ENCODE measurements at places on chromosomes 2 and 18.
A peak's percentile ranks its signal among the peaks of the same experiment; 100 is the strongest.

DNA sequence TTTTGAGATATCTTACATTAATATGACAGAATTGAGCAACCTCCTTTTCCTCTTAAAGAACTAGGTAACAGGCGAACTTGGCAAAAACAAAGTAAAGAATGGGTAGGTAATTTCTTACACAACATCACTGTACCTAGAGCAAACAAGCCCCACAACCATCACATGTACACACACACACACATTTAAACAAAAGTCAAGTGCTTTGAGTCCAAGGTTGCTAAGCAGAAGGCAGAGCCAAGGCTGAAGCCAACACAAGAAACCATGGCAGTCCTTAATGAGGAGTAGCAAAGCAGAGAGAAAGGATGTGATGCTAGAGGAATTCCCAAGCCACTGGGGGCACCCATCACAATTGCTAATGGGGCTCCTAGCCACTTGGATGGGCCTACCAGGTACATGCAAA lies 164.1 kb downstream of the PAX3 start:
- no peak for DNase-seq

DNA sequence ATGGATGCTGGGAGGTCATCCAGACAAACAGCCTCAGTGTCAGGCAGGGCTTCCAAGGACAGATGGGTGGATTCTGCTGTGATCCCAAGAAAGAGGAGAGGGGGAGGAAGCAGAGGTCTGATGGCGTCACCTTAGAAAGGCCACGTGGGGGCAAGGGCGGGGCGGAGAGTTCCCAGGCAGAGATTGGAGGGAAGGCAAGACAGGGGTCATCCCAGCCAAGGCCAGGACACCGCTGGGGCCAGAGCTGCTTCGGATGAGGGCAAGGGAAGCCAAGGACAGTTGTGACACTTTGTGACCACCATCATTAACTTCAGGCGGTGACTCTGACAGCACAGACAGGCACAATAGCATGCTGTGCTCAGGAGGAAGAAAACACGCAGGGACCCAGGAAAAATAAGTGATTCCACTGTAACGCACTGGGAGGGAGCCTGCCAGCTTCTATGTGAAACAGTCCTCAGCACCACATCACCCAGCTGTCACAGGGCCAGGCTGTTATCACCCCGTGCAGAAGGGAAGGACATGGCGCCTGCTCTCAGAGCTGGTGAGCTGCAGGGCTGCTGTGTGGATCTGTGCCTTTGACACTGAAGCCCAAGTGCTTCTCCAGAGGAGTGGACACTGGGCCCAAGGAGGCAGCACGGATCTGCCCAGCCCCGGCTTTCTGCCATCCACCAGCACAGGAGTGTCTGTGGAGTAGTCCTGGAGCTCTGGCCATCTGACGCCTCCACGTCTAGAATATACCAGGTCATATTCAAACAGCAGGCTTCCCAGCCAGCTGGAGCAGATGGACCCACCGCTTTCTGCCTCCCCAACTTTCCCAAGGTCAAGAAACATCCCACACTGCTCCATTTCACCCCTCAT lies 204.1 kb downstream of the NDUFA10 start:
- DNase-seq = no peak

GRCh38 chr2:13466076-13466475 lies 749.3 kb downstream of the TRIB2 start:
- no peak for DNase-seq

GRCh38 chr2:56380861-56381260 lies 197.1 kb downstream of the CCDC85A start:
- no peak for DNase-seq

- no peak for DNase-seq
Observed at GRCh38 chr18:11514267-11514666, 95.1 kb upstream of the SLC35G4 start.

- DNase-seq = no peak
Observed at GRCh38 chr2:182435754-182436153, 8.9 kb upstream of the PDE1A start.

GRCh38 chr2:85398426-85399182 lies 11.6 kb downstream of the CAPG start:
- no peak for DNase-seq

DNA sequence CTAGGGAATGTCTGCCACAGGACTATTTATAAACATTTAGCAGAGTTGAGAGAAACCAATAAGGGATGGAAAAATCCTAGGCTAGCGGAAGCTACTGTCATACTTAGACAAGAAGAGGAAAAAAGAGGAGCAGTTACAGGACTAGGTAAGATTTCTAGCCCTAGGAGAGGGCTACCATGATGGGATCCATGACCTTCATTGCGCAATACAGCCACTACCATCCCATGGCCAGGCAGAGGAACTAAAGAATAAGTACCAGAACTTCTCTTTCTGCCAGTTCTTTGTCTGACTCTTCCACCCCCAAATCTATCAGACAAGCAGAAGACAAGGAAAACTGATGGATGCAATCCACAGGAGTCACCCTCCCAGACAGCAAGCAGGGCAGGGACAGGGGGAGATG lies 417.0 kb upstream of the CHST9 start:
- DNase-seq = no peak

GRCh38 chr2:136751406-136751805 lies 13.9 kb upstream of the THSD7B start:
- no peak for DNase-seq

- peak; percentile 67 for DNase-seq
Observed at GRCh38 chr2:68466361-68466777, 725 bp downstream of the FBXO48 start.

DNA sequence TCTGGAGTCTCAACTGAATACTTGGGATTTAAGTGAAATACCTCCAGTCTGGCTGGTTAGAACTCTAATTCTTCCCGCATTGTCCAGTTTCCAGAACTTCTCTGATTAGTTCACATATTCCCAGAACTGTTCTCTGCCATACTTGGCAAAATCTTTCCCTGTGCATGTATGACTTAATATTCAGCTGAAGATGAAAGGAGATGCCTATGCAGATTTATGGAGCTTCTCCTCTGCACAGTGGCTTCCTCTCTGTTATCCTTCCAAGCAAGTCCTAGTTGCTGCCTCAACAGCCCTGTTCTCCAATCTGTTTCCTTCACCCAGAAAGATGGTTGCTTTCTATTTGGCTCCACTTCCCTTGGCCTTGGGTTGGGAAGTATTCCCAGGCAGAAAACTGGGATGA lies 155.4 kb upstream of the GATA6 start:
- DNase-seq = no peak

DNA sequence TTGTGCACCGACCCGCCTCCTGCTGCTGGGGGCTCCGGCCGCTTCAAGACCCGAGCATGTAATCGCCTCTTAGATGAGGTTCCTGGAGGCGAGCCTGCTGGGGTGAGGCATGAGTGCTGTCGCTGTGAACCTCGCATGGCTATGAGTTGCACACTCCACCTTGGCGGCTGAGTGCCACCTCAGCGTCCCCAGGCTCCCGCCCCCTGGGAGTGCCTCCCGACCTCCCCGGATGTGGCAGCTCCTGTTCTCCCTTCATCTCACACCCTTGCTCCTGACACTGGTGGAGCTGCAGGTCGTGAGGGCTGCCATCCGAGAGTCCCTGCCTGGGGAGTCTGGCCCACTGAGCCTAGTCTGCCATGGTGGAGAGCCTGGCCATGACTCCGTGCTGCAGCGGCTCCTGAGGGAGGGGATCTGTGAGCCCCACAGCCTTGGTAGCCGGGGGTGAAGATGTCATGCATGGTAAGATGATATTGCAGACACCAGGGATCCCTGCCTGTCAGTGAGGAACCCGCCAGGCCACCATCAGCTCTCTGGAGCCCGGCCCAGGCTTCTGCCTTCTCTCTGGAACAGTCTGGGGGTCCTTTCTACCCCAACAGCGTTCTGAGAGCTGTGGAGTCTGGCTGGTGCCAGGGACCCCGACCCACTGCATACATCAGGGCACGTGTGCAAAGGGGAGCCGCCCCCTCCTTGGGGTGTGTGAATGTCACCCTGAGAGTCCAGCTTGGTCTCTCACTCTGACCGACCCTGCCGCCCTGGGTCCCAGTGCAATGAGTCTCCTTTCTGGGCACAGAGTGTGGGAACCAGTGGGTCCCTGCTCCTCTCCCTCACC lies 61.6 kb upstream of the HS6ST1 start:
- DNase-seq = no peak

- DNase-seq = no peak
Observed at GRCh38 chr2:222561817-222562645, 93.9 kb downstream of the FARSB start.

DNA sequence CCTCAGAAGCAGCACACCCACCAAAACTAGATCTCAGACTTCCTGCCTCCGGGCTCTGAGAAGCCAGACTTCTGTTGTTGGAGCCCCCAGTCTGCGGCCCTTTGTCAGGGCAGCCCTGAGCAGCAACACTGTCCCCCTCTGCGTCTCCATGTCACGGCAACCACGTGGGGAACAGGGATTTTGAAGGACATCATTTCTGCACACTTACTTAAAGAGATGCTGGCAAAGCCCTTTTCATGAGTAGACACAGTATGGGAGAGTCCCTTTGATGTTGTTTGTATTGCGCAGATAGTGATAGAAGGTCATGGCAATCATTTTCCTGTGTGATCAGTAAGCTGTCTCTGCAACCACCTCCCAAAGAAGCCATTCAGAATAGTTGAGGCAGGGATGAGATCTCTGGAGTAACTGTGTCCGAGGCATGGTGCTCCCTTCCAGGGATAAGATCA lies 69.1 kb upstream of the ID2 start:
- DNase-seq = no peak

- DNase-seq = no peak
Observed at GRCh38 chr18:9706081-9706935, 1.8 kb upstream of the RAB31 start.

GRCh38 chr2:233989221-233989858 lies 61.2 kb upstream of the SPP2 start:
- DNase-seq = no peak

- DNase-seq = no peak
Observed at GRCh38 chr2:180143633-180144337, 136.7 kb upstream of the CWC22 start.

DNA sequence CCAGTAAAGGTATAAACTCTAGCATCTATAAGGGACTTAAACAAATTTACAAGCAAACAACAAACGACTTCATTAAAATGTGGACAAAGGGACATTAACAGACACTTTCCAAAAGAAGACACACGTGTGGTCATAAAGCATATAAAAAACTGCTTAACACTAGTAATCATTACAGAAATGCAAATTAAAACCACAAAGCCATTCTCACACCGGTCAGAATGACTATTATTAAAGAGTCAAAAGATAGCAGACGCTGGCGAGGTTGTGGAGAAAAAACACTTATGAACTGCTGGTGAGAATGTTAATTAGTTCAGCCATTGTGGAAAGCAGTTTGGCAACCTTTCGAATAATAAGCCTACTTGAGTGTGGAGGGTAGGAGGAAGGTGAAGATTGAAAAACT lies 217.1 kb upstream of the DLGAP1 start:
- DNase-seq = no peak

GRCh38 chr18:69895066-69896047 lies 52.3 kb downstream of the CD226 start:
- DNase-seq = no peak

- no peak for DNase-seq
Observed at GRCh38 chr2:9824956-9825720, 18.1 kb upstream of the TAF1B start.

- DNase-seq = peak; percentile 45
Observed at GRCh38 chr2:105754011-105754410, 9.3 kb downstream of the NCK2 start.

- DNase-seq = no peak
Observed at GRCh38 chr18:75752740-75753263, 325.3 kb upstream of the SMIM21 start.

- no peak for DNase-seq
Observed at GRCh38 chr2:86223140-86223926, 24.1 kb downstream of the MRPL35 start.

DNA sequence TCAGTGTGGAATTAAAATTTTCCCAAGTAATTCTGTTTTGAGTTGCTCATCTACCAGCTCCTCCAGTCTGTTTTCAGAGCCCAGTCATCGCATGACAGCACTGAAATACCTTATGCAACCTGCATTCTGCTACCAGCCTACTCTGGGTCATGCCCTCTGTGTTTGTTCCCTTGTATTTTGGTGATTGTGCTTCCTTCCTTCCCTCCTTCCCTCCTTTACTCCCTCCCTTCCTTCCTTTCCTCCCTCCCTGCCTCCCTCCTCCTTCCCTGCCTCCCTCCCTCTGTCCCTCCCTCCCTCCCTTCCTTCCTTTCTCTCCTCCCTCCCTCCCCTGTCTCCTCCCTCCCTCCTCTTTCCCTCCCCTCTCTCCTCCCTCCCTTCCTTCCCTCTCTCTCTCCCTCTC lies 289.6 kb downstream of the CDH2 start:
- DNase-seq = no peak

DNA sequence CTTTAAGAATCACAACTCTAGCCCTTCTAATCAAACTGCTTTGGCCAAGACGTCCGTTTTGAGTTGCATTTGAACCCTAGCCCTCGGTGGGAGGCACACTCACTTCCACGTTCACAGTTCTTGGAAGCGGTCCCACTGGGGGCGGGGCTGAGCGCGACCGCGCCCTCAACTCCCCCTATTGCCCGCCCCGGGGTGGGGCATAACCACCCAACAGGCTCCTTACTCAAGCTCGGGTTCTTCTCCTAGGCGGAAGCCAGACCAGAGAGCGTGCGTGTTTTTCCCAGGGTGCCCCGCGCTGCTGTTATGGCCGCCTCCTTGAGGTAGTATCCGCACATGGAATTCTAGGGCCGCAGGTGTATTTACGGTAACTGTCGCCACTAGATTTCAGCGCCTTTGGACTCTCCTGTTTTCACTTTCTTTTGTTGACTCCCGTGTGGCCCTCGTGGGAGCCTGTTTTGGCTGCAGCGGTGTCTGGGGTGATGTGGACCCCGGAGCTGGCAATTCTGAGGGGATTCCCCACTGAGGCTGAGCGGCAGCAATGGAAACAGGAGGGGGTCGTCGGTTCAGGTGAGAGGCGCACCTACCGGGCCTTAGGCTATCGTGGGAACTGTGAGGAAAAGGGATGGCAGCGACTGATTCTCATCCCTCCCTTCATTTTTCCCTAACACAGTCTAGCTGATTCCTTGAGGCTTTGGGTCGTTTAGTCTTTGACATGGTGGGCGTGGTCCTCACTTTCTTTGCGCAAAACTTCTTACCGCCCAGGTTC lies at the start of gene TTC27:
TSS of gene TTC27 (plus strand) at position 237 of the 766 bp plus-strand sequence. CDS start at position 480, 243 bp downstream.
- DNase-seq = peak; percentile 95

DNA sequence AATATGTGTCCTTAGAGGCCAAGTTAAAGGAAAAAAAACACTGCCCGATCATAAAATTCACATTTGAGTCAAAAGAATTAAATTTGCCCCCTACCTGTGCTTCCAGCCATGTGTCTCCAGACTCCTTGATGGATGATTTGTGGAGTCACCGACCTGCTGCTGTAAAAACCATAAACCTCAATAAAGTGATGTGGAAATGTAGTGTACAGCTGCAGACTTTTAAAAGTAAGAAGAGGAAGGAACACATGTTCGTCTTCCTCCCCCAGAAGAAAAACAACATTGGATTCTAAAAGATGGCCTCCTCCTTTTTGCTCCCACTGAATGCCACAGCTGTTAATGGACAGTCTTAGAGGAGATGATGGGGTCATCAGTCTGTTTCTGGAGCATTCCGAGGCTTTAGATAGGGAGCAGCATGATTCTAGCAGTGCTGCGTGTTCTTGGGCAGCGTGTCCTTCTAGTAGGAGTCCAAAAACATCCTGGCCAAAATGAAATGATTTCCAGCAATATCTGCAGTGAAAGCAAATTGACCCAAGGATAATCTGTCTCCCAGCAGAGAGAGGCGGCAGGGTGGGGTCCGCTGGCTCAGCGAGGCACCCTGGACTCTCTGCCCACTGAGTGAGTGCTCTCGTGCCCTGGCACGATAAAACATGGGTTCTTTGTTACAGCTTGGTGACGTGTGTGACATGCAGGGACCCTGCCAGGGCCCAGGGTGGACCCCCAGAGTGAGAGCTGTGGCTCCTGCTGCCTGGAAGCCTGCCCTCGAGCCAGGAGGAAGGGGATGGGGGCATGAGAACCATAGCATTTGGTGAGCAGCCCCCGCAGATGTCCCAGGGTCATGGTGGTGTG lies 196.1 kb downstream of the FAM210A start:
- DNase-seq = no peak
